ENCODE measurements at places on chromosomes 1 and 21.

GRCh38 chr21:39084979-39085729 is 98.1 kb downstream of the PSMG1 start:
- no peak overlapping the region for H3K27ac ChIP-seq
- no peak for DNase-seq
- H3K27me3 ChIP-seq = no peaks in the 10 kb centered on the region
- H3K4me1 ChIP-seq = no peaks in the 10 kb centered on the region
- no peak overlapping the region for H3K4me3 ChIP-seq

- H3K27ac ChIP-seq = no peak overlapping the region
- H3K27me3 ChIP-seq = no peaks in the 10 kb centered on the region
- no peak for DNase-seq
- peaks cover 9% of the 10 kb centered on the region for H3K36me3 ChIP-seq
Measured at GRCh38 chr1:2483970-2484369, 7.9 kb downstream of the PLCH2 start.

DNA sequence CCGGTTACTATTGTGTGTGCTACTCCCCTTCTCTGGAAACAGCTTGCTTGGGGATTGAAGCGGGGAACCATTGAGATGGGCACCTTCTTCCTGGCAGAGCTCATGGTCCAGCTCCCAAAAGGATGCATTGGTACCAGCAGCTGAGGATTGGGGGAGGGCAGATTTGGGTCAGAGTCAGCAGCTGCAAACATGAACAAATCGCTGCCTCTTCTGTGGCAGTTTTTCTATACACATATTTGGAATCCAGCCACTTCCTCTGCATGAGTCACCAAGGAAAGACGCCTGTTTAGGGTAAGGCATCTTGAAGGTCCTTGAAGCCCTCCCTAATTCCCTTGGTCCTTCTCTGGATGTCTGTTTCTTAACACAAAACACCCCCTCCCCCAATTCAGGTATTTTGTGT is 104.7 kb downstream of the DAB1 start:
- H3K36me3 ChIP-seq = no peaks in the 10 kb centered on the region
- no peaks in the 10 kb centered on the region for H3K27me3 ChIP-seq
- no peaks in the 10 kb centered on the region for H3K4me1 ChIP-seq
- no peak overlapping the region for H3K4me3 ChIP-seq
- DNase-seq = no peak

DNA sequence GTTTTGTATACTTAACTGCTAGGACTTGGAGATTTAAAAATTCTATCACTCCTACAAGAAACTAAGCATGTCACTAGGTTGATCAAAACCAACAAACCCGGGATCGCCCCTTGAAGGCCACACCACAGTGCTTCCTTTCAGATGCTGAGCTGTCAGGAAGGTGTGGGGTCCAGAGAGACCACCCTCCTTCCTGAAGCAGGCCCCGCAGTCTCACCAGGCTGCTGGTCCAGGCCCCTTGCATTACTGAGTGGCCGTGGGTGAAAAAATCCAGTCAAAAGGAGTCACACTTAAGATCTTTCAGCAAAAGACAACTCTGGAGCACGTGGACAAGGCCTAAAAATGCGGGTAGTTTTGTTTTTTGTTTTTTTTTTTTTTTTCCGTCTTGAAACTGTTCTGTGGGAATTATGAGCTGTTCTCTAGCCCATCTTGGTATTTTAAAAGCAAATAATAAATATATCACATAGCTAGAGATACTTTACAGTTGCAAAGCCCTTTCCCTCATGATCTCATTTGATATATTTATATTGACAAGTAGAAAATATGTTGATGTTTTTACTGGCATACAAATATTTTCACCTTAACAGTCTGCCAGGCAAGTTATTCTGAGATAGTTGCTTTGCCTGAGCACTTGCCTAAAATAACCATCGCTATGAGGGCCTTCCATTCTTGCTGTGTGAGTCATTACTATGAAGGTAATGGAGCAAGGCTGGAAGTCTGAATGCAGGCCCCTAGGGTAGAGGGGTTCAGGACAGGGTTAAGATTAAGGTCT is 73.1 kb upstream of the EDEM3 start:
- peaks cover 16% of the 10 kb centered on the region for H3K4me1 ChIP-seq
- H3K27me3 ChIP-seq = no peaks in the 10 kb centered on the region
- DNase-seq = no peak
- H3K36me3 ChIP-seq = peaks cover 26% of the 10 kb centered on the region

- H3K4me3 ChIP-seq = no peak overlapping the region
- H3K36me3 ChIP-seq = peaks cover 67% of the 10 kb centered on the region
- no peaks in the 10 kb centered on the region for H3K27me3 ChIP-seq
Measured at GRCh38 chr1:53293123-53293522, 34.7 kb downstream of the LRP8 start.

DNA sequence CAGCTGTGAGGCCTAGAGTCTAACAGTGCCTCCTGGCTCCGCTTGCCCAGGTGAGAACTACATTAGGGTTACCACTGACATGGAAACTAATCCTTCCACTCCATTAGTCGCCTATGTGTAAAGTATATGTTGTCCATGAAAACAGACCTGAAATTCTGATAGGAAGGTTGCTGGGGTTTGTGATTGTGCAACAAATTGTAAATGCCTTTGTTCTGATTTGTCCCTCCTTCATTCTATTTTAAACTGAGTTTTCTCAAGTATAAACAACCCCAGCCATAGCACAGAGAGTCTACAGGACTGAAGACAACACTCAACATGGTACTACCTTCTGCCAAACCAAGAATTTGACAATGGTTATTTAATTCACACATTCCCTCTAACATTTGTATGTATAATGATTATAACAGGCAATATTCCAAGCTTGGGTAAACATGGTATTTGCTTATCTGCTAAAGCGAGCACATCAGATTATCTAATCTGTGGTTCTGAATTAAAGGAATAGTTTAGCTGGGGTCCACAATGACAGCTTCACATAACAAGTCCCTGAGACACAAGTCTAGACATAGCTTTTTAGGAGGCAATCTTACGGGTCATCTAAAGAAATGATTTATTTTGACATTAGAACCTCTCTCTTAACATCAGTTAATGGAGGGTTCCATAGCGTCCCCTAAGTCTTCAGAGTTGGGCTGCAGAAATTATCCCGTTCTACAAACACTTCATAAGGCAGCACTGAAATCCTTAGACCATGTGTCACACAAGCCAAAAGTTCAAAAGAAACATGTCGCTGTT is 633.0 kb downstream of the SMYD3 start:
- H3K4me1 ChIP-seq = no peaks in the 10 kb centered on the region
- DNase-seq = no peak
- H3K36me3 ChIP-seq = peaks cover 5% of the 10 kb centered on the region
- H3K27me3 ChIP-seq = no peaks in the 10 kb centered on the region
- H3K27ac ChIP-seq = no peak overlapping the region

DNA sequence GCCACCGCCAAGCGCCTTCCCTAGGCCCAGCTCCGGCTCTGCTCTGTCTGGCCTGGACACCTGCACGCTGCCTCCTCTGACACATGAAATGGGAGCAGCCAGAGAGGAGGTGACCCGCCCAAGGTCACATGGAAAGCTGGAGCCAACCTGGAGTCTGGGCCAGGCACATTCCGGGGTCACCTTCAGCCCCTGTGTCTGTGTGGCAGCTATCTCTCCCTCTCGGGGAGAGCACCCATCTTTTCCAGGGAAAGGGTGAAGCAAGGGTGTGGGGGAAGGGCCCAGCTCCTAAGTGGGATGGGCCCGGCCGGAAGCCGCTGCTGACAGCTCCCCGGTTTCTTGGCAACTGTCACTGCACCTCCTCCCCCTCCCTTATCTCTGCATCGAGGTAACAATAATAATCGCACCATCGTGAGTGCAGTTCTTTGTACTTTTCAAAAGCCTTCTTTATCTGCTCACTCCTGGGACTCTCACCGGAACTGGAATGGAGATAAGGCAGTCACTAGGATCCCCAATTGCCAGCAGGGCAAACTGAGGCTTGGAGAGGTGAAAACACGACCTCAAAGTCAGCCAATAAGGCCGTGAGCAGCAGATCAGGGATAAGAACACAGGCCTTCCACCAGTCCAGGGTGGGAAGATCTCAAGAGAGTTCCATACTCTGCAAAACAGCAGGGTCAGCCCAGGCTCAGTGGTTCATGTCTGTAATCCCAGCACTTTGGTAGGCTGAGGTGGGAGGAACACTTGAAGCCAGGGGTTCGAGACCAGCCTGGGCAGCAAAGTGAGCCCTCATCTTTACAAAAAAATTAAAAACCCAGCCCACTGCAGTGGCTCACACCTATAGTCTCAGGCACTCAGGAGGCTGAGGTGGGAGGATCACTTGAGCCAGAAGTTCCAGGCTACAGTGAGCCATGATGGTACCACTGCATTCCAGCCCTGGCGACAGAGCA is 36.9 kb downstream of the RAP1GAP start:
- H3K4me3 ChIP-seq = no peak overlapping the region
- no peaks in the 10 kb centered on the region for H3K36me3 ChIP-seq
- DNase-seq = no peak
- no peak overlapping the region for H3K27ac ChIP-seq
- peaks cover 23% of the 10 kb centered on the region for H3K27me3 ChIP-seq
- no peaks in the 10 kb centered on the region for H3K4me1 ChIP-seq

- DNase-seq = no peak
- H3K4me1 ChIP-seq = peaks cover 79% of the 10 kb centered on the region
- H3K4me3 ChIP-seq = peak overlapping the region; percentile 52
- peak overlapping the region; percentile 86 for H3K27ac ChIP-seq
Measured at GRCh38 chr21:42392731-42393442, 3.0 kb downstream of the TMPRSS3 start.

- H3K27ac ChIP-seq = no peak overlapping the region
- DNase-seq = no peak
- H3K36me3 ChIP-seq = peaks cover 98% of the 10 kb centered on the region
- H3K4me3 ChIP-seq = no peak overlapping the region
- no peaks in the 10 kb centered on the region for H3K4me1 ChIP-seq
- no peaks in the 10 kb centered on the region for H3K27me3 ChIP-seq
Measured at GRCh38 chr21:32334980-32335531, 36.4 kb downstream of the MRAP start.

DNA sequence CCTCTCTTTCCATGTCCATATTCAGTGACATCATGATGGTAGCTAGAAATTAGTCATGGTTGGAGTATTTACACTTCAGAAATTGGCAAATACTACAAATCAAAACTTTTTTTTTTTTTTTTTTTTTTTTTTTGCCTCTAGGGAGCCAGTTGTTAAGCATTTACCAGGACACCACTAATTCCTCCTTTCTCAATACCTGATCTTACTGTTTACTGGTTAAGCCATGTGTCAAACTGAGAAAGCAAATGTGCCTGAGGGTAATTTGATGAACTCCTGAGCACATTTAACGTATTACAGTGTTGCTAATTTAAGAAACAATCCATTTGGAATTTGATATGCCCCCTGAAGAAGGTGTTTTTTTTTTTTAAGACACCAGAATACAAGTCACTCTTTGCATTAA is 94.4 kb downstream of the DNM3 start:
- no peaks in the 10 kb centered on the region for H3K27me3 ChIP-seq
- DNase-seq = no peak
- H3K36me3 ChIP-seq = no peaks in the 10 kb centered on the region
- H3K4me1 ChIP-seq = peaks cover 8% of the 10 kb centered on the region
- no peak overlapping the region for H3K4me3 ChIP-seq

- H3K27me3 ChIP-seq = no peaks in the 10 kb centered on the region
- peaks cover 2% of the 10 kb centered on the region for H3K4me1 ChIP-seq
- H3K4me3 ChIP-seq = no peak overlapping the region
Measured at GRCh38 chr1:58739856-58740466, 40.1 kb upstream of the MYSM1 start.

- H3K4me3 ChIP-seq = no peak overlapping the region
- no peaks in the 10 kb centered on the region for H3K36me3 ChIP-seq
- H3K27ac ChIP-seq = no peak overlapping the region
- peaks cover 33% of the 10 kb centered on the region for H3K27me3 ChIP-seq
- DNase-seq = peak; percentile 25
Measured at GRCh38 chr21:45976701-45977311, 4.8 kb upstream of the COL6A1 start.

- peak overlapping the region; percentile 84 for H3K4me3 ChIP-seq
- H3K4me1 ChIP-seq = peaks cover 20% of the 10 kb centered on the region
- peak overlapping the region; percentile 81 for H3K27ac ChIP-seq
Measured at GRCh38 chr21:39444421-39445180, 977 bp downstream of the LCA5L start.

DNA sequence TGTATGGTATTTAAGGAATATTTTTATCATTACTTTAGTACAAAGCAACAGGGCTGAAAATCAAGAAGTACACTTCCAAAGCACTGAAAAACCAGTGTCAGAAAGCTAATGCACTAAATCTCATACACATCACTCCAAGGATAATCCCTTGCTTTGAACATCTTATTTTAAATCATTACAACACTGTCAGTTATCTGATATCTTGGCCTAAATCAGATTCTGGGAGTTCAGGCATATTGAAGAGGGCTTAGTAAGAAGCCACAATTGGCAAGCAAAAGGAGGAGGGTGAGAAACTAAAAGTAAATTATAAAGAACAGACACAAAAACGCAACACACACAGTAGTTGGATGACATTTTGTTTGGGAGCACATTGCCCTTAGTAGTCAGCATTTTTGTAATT is 448.4 kb downstream of the PCP4 start:
- no peaks in the 10 kb centered on the region for H3K4me1 ChIP-seq
- no peak overlapping the region for H3K4me3 ChIP-seq
- no peaks in the 10 kb centered on the region for H3K36me3 ChIP-seq
- H3K27ac ChIP-seq = no peak overlapping the region

DNA sequence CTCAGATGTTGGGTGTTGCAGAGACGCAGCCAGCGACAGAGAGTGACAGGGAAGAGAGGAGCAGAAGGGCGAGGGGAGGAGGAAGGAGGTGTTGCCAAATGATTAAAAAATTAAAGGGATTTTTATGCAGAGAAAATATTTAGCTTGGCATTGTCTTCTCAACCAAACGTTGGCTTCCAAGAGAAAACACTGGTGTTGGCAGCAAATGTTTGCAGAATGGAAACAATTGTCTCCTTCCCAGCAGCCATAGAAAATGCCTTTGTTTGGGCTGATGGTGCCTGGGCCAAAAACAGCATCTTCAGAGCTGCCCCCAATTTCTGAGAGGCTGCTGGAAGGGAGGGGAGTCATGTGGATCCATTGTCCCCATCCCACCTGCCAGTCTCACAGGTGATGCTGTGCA is 29.7 kb upstream of the GRIK3 start:
- no peak for DNase-seq
- H3K27me3 ChIP-seq = peaks cover 13% of the 10 kb centered on the region
- H3K27ac ChIP-seq = no peak overlapping the region
- H3K4me1 ChIP-seq = no peaks in the 10 kb centered on the region
- H3K36me3 ChIP-seq = no peaks in the 10 kb centered on the region
